AG08396 (cell line): ENCODE measurements at places on chromosomes 1 and 21.

GRCh38 chr1:172727956-172728603 lies 69.2 kb downstream of the FASLG start:
- no peak for DNase-seq

- DNase-seq = no peak
Measured at GRCh38 chr1:245683676-245684075, 528.9 kb downstream of the KIF26B start.

GRCh38 chr1:164051782-164052181 lies 507.2 kb upstream of the PBX1 start:
- no peak for DNase-seq

DNA sequence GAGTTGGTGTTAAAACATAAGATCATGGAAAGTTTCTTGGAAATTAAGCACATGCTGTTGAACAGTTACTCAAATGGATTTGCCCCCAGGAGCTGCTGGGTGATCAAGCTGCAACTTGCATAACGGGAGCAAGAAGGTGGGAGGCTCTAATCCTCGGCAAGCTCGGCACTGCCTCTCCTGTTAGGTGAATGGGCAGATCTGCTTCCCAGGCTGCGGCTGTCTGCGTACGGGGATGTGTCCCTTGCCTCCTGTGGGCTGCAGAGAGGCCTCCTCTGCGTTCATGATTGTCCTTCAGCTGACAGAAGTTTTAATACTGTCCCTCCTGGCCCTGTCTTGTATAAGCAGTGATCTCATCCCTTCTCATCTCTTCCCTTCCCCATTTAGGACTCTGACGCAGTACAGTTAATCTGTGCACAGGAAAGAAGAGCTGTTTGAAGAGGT lies 36.7 kb downstream of the ATP1A1 start:
- no peak for DNase-seq

GRCh38 chr1:22767852-22768251 lies 57.2 kb downstream of the EPHB2 start:
- DNase-seq = no peak

DNA sequence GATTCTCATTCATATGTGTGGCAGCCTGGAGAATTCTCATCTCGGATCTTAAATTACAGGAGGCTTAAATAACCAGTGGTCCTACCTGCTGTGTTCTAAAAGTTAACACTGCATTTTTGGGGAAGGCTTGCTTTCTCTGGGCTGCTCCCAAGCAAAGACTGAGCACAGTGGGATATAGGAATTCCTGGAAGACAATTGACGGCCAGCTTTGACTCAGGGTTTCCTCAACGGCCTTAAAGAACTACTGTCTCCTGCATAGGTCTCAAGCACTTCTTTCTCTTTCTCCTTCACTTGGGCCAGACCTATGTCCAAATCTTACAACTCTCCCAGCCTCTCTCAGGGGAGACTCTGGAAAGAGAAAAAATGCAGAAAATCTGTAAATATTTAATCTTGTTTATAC lies 1.0 kb upstream of the KRTAP13-3 start:
- no peak for DNase-seq

GRCh38 chr1:68103011-68103545 lies 52.7 kb upstream of the DIRAS3 start:
- DNase-seq = no peak

GRCh38 chr1:167770127-167770526 lies 48.3 kb downstream of the MPZL1 start:
- no peak for DNase-seq

DNA sequence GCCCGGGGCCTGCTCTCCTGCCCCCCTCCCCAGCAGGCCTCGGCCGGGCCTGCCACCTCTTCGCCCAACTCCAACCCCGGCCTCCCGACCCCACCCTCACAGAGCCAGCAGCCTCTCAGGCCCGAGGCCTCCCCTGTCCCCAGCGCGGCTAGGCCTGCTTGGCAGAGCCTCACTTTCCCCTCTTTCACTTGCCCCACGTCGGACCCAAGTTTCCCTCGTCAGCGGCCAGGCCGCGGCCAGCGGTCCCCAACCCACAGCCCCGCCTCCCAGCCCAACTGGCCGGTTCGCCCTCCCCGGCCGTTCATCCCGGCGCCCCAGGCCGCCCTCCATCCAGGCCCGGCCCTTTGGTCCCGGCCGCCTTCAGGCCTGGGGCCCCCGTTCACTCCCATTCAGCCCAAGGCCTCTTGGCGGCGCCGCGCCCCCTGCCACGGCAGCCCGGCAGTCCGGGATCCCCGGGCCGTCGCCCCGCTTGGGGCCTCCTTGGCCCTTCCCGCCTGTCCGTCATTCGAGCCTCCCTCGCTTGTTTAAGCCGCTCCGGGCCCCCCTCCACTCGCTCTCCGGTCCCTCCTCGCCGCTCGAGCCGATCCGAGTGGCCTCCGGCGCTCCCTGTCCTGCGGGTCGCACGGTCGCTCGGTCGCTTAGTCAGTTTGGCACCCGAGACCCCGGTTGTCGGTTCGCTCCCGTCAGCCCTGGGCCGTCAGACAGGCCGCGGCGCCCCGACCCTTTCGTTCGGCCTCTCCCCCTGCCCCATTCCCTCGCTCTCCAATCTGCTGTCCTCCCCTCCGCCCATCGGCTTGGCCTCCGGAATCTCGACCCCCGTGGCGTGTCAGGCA lies 1.4 kb downstream of the LRRC41 start:
- peak; percentile 70 for DNase-seq

DNA sequence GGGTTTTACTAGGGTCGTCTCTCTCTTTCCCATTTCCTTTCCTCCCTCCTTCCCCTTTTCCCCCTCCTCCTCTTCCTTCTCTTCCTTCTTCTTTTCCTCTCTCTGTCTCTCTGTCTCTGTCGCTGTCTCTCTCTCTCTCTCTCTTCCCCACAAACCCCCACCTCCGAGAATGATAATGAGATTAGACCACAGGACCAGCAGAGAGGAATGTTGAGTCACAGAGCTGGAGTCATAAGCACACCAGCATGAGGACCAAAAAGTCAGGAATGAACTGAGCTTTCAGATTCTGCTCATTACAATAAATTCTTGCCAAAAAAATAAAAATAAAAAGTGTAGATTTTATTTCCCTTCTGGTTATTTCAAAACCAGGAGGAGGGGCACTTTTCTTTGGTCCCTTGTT lies 377.4 kb downstream of the LTN1 start:
- DNase-seq = peak; percentile 53

DNA sequence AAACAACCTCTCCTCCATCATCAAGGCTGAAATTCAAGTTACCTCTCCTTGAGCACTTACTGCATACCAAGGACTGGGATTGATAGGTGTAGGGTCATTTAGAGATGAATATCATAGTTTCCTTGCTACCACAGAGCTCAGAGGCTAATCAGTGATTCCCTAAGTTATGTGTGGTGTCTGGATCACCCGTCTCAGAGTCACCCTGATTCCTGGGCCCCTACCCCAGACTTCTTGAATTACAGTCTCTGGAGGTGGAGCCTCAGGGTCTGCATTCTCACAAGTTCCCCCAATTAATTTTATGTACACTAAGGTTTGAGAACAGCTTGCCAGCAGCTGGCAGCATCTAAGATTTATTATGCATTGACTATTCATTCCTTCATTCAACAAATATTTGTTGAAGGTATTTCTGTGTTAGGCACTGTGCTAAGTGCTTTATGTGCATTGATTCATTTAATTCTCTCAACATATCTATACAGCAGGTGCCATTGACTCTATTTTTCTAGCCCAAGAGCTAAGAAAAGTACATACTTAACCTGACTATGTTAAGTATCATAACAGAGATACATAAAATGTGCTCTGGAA lies 182.9 kb upstream of the FGGY start:
- DNase-seq = no peak

DNA sequence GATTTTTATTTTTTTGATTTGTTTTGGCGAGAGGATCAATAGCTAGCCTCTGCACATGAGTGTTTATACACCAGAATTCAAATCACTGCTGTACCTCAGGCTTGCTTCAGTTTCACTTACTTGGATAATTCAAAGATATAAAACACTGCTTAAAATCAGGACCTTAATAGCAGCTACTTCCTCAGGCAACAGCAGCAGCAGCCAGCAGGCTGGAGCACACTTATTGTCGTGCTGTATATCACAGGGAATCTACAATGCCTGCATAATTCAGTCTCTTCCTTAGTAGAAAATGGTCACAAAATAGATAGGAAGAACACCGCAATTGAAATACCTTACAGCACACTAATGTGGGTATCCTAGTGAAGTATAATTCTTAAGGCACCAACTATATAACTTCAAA lies 497.3 kb downstream of the NEGR1 start:
- DNase-seq = no peak

DNA sequence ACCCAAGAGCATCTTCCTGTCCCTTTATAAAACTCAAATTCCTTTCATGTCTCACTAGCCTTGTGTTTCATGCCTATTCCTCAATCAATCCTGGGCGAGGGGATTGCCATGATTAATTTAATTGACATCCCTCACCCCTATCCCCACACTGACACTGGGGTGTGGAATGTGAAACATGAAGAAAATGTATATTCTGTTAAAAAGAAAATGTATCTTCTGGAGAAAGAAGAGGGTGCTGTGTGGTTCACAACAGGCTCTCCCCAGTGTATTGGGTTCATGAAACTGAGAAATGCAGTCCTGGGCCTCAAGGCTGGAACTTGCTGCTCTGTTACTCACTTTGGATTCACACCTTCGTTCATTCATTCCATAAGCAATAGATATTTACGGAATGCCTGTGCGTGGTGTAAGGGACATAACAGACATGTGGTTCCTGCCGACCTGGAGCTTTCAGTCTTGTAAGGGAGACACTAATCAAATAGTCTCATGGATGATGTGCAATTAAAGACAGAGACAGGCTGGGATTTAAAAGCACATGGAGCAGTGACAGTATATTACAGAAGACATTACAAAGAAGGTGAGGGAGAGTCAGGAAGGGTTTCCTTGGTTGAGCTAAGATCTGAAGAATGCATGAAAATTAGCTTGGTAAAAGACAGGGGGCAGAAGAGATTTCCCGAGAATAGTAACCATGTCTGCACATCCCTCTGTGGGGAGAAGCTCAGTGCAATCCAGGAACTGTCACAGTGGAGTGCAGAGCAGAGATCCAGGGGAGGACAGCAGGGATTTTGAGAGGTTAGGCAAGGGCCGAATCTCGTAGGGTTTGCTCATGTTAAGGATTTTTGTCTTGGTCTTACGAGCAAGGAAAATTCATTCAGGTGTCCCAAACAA lies 32.1 kb downstream of the SERTAD4 start:
- no peak for DNase-seq

GRCh38 chr21:36820176-36821031 lies 121.5 kb downstream of the SIM2 start:
- no peak for DNase-seq

DNA sequence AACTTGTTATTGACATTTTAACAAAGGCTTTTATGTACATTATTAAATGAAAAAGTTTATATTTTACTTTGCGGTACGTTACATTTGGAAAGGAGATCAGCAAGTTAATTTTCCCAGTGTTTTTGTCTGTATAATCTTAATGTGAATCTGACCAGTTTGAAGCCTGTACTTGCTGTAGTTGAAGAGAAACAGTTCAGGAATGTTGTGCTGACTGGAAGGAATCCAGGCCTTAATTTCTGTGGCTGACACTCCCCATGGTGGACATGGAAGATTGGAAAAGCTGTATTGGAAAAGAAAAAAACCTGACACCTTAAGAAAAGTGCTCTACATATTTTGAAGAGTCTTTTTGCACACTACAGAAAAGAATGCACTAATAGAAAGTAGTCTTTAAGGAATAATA lies 15.5 kb downstream of the LEPR start:
- peak; percentile 54 for DNase-seq

- DNase-seq = peak; percentile 59
Measured at GRCh38 chr1:228141226-228142044, 1.4 kb downstream of the GUK1 start.

GRCh38 chr1:168945870-168946269 lies 160.6 kb upstream of the ATP1B1 start:
- no peak for DNase-seq
